ENCODE measurements at places on chromosomes 5 and 9.

DNA sequence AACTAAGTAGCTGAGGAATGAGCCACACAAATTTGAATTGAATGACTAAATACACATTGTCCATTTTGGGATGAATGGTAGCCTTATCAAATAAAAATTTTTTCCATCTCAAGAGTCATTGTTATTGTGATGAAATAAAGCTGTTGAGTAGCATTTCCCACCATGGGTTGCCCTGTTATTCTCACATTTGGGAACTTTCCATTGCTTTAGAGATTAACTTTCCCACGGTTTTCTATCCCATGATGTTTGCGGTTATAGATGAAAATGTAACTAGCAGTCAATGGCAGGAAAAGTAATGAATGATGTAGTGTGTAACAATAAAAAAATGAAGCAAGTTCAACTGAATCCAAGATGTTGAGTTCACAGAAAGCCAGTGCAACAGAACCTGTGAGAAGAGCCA is 59.9 kb upstream of the PLPP1 start:
- no peak for DNase-seq

GRCh38 chr9:6735422-6735821 is 22.4 kb upstream of the KDM4C start:
- DNase-seq: no peak

GRCh38 chr5:154356020-154356655 is 89.7 kb upstream of the SAP30L start:
- DNase-seq: no peak

- no peak for DNase-seq
Measured at GRCh38 chr5:116076496-116076895, 8.3 kb upstream of the COMMD10 start.

DNA sequence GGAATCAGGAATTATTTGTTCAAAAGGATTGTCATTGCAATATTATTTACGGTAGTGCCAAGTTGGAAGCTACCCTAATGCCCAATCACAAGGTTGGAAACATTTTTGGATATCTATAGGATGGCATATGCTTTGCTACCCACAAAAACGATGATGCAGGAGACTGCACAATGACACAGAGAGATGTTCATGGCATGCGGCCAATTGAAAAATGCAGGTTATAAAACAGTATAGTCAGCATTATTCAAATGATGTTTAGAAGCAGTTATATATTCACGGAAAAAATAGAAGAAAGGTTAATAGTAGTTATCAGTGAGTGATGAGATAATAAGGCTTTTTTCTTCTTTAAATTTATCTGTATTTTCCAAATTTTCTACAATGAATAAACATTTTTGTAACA is 5.9 kb upstream of the ACSL6 start:
- DNase-seq: no peak

- DNase-seq: no peak
Measured at GRCh38 chr5:175731172-175731571, 73.3 kb downstream of the HRH2 start.

DNA sequence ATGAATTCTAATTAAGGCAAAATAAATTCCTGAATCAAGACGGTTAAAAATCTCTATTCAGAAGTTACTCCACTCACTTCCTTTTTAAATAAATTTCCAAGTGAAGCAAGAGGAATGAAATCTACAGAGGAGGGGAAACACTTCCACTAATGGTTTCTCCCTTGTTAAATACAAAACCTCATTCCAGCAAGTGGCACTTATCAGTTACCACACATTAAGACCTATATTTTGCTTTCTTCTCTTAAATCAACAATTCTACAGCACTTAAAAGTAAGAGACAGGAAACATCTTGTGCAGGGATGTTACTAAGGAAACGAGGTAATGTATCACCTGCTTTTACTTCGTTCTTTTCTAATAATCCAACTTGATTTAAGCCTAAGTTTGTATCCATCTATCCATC is 172.6 kb downstream of the RAPGEF6 start:
- DNase-seq: no peak

DNA sequence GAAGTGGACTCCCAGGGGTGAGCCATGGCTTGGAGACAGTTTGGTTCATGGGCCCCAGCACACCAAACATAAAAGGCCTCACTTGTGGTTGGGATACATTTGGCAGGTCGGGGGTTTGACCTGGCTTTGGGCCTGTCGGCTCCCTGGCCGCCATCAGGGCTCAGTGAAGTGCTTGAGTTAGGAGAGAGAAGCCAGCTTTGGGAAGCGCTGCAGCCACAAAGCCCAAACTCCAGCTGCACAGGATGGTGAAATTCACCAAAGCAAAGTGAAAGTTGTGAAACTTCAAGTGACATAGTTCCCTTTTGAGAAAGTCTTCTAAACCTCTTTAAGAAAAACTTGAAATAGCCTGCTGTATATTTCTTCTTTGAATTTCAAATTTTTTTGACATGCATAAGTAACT is 27.5 kb downstream of the SLC46A2 start:
- DNase-seq: no peak

DNA sequence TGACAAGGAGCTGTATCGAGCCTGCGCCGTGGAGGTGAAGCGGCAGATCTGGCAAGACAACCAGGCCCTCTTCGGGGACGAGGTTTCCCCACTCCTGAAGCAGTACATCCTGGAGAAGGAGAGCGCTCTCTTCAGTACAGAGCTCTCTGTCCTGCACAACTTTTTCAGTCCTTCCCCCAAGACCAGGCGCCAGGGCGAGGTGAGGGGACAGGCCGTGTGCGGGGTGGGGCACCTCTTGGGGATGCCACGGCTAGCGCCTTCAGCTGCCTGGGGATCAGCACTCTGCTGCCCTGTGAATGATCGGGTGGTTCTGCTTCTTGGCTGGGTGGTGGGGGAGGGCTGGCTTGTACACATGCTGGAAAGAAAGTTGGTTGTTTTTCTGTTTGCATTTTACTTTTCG is 1.7 kb downstream of the NELFB start:
- DNase-seq: no peak

- DNase-seq: no peak
Measured at GRCh38 chr9:114151426-114151956, 3.8 kb upstream of the COL27A1 start.

GRCh38 chr9:86280580-86280979 is 1.8 kb downstream of the ISCA1 start:
- no peak for DNase-seq

- no peak for DNase-seq
Measured at GRCh38 chr5:61228691-61229280, 66.5 kb upstream of the SMIM15 start.

GRCh38 chr5:134724872-134725271 is 13.5 kb upstream of the CAMLG start:
- DNase-seq: no peak

- DNase-seq: no peak
Measured at GRCh38 chr5:140168371-140168770, 6.6 kb upstream of the CYSTM1 start.

- no peak for DNase-seq
Measured at GRCh38 chr5:148186248-148187003, 16.4 kb upstream of the SPINK6 start.

GRCh38 chr9:123617952-123618678 is 262.1 kb downstream of the CRB2 start:
- no peak for DNase-seq

- DNase-seq: no peak
Measured at GRCh38 chr9:84062538-84062937, 81.9 kb downstream of the RMI1 start.

GRCh38 chr5:136094189-136094912 is 38.3 kb upstream of the SMAD5 start:
- DNase-seq: no peak

DNA sequence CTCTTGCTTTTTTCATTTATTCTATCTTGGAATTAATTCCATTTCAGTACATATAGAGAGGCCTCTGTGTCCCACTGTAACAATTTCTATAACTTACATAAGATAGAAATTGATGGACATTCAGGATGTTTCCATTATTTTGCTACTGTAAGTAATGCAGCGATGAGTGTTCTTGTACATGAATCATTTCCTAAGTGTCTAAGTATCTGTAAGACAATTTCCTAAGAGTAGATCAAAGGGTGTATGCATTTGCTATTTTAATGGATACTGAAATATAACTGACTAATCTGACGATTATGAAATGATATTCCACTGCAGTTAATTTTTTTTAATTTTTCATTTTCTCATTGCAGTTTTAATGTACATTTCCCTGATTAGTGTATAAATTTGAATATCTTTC is 23.0 kb upstream of the RBM22 start:
- no peak for DNase-seq

- no peak for DNase-seq
Measured at GRCh38 chr9:34579808-34580163, 9.7 kb downstream of the CNTFR start.

GRCh38 chr9:99085949-99086948 is 18.7 kb upstream of the TGFBR1 start:
- no peak for DNase-seq

DNA sequence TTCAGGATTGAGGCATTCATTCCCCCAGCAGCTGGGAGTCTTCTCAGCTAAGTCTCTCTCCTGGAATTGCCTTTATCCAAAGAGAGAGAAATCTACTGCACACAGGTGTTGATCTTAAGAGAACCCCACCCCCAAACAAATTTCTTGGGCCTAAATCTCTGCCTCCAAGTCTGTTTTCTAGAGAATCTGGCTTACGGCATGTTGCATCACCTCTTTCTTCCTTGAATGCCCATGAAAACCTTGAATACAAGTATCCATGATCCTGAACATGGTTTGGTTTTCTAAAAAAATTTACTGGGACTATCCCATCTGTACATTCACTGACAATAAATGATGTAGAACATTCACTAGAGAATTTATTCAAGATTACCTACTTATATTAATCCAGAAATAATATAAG is 401.6 kb downstream of the PDE4D start:
- DNase-seq: no peak

DNA sequence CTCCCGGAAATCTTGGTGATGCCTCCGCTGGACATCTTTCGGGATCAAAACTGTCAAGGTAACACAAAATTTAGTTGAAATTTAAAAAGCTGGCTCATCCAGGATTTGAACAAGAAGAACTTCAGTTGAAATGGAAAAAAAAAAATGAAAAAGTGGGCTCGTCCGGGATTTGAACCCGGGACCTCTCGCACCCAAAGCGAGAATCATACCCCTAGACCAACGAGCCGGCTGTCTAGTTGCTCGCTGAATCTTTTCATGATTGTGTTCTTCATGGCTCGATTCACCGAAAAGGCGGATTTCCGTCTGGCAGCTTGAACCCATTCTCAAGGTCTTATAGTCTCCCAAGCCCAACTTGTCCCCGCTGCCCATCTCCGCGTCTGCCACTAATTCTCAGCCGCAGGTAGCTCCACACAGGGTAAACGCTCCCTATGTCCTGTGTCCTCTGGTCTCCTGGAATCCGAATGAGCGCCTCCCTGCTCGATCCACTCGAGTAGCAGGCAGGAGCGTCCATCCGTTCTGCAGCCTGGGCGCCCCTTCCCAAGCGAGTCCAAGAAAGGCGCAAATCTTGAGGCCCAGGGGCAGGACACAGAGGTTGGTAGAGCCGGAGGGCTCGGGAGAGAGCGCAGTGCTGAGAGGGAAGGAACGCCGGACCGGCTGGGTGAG is 16.2 kb downstream of the TRIM7 start:
- peak; percentile 62 for DNase-seq

DNA sequence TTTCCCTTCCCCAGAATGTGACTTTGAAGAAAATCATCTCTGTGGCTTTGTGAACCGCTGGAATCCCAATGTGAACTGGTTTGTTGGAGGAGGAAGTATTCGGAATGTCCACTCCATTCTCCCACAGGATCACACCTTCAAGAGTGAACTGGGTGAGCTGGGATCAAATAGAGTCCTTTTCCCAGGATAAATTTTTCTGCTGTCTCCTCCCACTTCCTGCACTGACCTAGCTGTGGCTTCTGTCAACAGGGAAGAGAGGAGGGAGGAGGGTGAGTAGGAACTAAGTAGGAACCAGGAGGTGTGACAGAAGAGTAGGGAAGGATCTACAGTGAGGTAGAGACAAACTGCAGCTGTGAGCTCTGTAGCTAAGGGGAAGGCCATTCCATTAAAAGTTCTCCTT is 69.3 kb downstream of the MAMDC2 start:
- no peak for DNase-seq

DNA sequence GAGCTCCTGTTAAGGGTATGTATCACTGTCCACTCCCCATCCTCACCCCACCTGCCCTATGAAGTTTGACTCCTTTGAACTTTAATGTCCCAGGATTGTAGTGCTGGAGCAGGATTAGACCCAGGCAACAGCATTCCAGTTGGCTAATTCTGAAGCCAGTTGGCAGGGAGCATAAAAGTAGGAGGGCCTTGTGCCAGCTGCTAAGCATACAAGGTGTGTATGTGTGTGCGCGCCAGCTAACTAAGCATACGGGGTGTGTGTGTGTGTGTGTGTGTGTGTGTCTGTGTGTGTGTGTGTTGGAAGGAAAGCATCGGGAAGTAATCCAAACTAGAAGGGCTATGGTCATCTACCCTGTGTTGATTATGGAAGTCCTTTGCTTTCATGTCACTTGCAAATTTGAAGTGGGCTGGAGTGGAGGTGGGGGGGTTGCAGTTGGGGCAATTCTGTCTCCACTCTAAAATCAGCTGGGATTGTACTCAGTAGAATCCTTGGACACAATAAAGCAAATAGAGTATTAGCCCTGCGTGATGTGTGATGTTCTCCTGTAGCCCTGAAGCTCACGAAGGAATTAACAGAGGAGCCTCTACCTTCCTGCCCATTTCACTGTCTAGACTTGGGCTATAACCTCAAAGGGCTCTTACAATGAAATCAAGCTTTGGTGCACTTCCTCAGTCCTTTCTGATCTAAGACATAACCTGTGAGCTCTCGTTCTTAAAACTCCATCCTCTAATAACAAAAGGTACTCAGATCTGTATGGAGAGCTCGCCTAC is 26.9 kb downstream of the HMGCR start:
- no peak for DNase-seq

- DNase-seq: no peak
Measured at GRCh38 chr9:107174441-107174840, 108.6 kb upstream of the RAD23B start.

- no peak for DNase-seq
Measured at GRCh38 chr5:137026296-137026695, 472.8 kb downstream of the SPOCK1 start.

- no peak for DNase-seq
Measured at GRCh38 chr5:141763541-141763940, 81.5 kb upstream of the ARAP3 start.

- DNase-seq: no peak
Measured at GRCh38 chr5:14189680-14190079, 46.5 kb downstream of the TRIO start.

- DNase-seq: no peak
Measured at GRCh38 chr5:131204964-131205363, 34.2 kb downstream of the LYRM7 start.

DNA sequence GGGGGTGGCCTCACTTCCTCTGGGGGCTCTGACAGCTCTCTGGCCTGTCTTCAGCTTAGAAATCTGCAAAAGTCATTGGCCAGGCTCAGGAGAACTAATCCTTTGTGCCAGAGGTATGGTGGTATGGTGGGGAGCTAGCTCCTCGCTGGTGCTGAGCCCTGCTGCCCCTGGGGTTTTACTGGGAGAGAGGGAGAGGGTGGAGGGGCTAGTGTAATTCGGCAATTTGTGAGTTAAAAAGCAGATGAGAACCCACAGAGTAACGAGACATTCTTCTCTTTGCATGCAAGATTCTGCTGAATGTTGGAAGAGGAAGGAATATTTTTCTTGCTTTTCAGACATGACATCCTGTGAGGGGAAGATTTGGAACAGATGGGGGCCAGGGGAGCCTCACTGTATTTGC is 65.5 kb upstream of the SPRY4 start:
- DNase-seq: no peak

- DNase-seq: no peak
Measured at GRCh38 chr9:125549891-125550885, 156.8 kb downstream of the MAPKAP1 start.

Data from effector CD4-positive, alpha-beta T cell (primary cell).